Activated CD4-positive, alpha-beta memory T cell treated with anti-CD3 and anti-CD28 coated beads, Interleukin-2, amount 10 ng/mL, durations not matched to agents 7 days and 5 days (primary cell): ENCODE measurements at places on chromosomes 4 and X.

GRCh38 chrX:47264483-47265173, 31.8 kb downstream of the USP11 start:
- no peaks in the 10 kb centered on the region for H3K27me3 ChIP-seq
- H3K4me1 ChIP-seq, result peaks cover 17% of the 10 kb centered on the region
- H3K36me3 ChIP-seq, result no peaks in the 10 kb centered on the region
- peak; percentile 16 for DNase-seq
- peak overlapping the region; percentile 42 for H3K27ac ChIP-seq

- H3K4me1 ChIP-seq, result no peaks in the 10 kb centered on the region
- H3K36me3 ChIP-seq, result no peaks in the 10 kb centered on the region
- no peak for DNase-seq
Observed at GRCh38 chrX:106203315-106203714, 35.2 kb downstream of the PWWP3B start.

DNA sequence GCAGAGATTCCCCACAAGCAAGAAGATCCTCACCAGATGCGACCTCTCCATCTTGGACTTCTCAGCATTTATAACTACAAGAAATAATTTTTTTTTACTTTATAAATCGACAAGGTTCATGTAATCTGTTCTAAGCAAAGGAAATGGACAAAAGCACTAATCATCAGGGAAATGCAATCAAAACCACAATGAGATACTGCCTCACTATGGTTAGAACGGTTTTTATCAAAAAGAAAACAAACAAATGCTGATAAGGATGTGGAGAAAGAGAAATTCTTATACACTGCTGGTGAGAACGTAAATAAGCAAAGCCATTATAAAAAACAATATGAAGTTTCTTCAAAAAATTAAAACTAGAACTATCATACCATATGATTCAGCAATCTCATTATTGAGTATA, 1382.6 kb downstream of the ARAP2 start:
- H3K4me1 ChIP-seq, result no peaks in the 10 kb centered on the region
- no peak overlapping the region for H3K27ac ChIP-seq
- no peak for DNase-seq

DNA sequence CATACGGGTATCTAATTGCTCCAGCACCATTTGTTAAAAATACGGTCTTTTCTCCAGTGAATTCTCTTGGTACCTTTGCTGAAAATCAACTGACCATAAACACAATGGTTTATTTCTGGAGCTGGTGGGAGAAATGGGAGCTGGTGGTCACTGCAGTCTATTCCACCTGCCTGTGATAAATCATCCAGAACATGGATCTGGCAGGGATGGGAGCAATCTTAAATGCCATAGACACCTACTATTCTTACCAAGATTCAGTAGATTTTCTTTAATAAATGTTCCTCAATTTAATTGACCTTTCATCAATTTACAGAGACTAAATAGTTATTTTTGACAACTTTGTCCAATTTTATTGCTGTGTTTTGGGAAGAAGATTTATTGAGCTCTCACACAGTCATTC, 68.1 kb downstream of the SLC9A7 start:
- H3K4me3 ChIP-seq, result no peak overlapping the region
- peaks cover 9% of the 10 kb centered on the region for H3K4me1 ChIP-seq
- H3K36me3 ChIP-seq, result peaks cover 2% of the 10 kb centered on the region
- no peak overlapping the region for H3K27ac ChIP-seq
- no peak for DNase-seq
- no peaks in the 10 kb centered on the region for H3K27me3 ChIP-seq

GRCh38 chr4:81069706-81070331, 39.3 kb downstream of the BMP3 start:
- H3K27ac ChIP-seq, result no peak overlapping the region
- no peak overlapping the region for H3K4me3 ChIP-seq
- no peaks in the 10 kb centered on the region for H3K4me1 ChIP-seq
- peak; percentile 52 for DNase-seq
- H3K36me3 ChIP-seq, result no peaks in the 10 kb centered on the region

DNA sequence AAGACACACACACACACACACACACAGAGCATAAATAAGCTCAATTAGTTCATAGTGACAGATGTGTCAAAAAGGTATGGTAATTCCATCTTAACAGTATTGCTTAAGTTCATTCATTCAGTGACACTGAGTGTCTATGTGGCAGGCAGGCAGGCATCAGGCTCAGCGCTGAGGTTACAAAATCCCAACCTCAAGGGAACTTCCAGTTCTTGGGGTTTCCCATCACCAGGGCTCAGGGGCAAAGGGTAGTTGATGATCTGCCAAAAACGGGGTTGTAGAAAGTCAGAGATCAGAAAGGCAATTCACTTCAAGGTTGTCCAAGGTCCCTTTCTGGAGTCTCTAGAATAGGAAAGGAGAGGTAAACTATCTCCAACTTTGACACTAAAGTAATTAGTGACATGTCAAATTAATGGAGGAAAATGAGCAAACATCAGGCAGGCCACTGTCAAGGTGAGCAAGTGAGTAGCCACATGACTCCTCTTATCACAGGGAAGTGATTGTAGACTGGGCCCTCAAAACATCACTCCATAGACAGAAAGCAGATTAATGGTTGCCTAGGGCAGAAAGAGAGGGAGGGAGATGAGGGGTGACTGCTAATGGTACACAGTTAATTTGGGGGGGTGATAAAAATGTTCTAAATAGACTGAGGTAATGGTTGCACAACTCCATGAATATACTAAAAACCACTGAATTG, 41.8 kb downstream of the GPC4 start:
- peaks cover 3% of the 10 kb centered on the region for H3K27me3 ChIP-seq
- no peaks in the 10 kb centered on the region for H3K36me3 ChIP-seq
- DNase-seq, result no peak
- no peak overlapping the region for H3K4me3 ChIP-seq
